ENCODE measurements at places on chromosomes 12 and 14.

DNA sequence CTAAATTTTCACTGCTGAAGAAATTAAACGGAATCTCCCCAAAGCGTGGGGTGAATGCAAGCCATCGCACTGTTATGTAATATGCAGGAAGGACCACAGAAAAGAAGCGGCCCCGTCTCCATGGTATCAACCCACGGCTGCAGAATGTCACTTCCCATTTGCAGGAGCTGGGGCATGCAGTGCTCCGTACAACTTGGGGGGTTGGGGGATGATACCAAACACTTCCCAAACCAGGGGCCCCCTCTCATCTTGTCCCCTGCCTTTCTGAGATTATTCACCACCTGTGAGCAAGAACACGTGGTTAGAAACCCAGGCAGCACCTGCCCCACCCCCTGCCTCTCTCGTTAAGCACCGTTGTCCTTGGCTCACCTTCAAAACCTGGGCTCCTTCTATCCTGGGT, 505.1 kb upstream of the TMEM132C start:
- H3K27me3 ChIP-seq: no peaks in the 10 kb centered on the region
- H3K36me3 ChIP-seq: no peaks in the 10 kb centered on the region
- no peak for DNase-seq
- no peaks in the 10 kb centered on the region for H3K4me1 ChIP-seq
- no peak overlapping the region for H3K27ac ChIP-seq

DNA sequence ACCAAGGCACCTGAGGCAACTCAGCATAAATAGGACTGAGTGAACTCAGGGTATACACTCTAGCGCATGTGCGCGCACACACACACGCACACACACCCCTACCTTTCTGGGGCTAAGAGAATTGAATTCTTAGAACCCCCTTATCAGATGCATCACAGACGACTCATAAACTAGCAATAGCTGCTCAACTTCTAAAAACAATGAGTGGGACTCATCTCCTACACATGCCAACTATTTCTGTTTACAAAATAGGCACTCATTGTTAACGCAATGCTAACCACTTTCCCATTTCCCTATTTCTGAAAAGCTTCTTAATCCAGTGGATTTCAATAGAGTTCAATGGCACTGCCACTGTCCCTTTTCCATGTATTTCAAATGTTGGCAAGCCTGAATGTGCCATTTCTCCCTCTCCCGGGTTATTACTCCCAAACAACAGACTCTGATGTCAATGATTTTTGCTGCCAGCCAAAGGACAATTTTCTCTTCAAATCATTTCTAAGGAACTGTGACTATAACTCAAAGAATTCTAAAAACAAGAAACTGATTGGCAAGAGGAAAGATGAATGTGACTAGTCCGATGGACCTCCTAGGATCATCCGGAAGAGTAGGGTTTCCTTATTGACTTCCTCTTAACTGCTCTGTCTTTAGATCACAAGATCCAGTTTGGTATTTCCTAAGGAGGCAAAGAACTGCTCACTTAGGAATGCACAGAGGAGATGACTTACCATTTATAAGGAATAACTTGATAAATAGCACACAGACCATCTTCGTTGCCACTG, 48.8 kb downstream of the SLC38A1 start:
- H3K36me3 ChIP-seq: peaks cover 69% of the 10 kb centered on the region
- peaks cover 88% of the 10 kb centered on the region for H3K4me1 ChIP-seq
- DNase-seq: peak; percentile 93
- no peaks in the 10 kb centered on the region for H3K27me3 ChIP-seq
- H3K27ac ChIP-seq: peak overlapping the region; percentile 98
- H3K4me3 ChIP-seq: peak overlapping the region; percentile 79

DNA sequence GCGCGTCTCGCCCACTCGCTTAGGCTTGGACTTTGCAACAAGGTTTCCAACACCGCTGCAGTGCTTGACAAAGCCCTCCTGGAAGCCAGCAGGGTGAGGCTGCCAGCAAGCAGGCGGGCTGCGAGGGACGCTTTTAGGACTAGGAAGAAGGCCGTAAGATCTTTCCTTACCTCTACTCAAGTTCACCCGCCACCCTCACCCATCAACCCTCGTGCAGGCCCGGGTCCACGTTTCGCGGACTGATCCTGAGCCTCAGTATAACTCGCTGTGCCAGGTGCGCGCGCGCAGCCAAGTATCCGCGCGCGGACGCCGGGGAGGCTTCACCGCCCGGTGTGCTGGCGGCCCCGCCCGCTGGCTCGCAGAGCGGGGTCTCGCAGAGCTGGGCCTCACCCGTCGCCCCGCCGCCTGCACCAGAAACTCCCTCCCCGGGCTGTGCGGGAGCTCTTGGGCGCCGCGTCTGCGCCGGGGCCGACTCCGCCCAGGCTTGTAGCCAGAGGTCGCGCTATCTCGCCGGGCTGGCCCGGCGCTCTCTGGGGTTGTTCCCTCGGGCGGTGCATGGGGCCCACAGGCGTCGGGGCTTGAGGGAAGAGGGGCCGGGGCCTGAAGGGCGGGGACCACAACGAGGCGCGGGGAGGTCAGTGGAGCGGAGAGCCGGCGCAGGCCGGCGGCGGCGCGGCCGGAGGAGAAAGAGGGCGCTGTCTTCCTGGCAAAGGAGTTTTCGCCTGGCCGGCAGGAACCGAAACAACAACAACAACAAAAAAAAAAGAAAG, 7.6 kb upstream of the SIX1 start:
- H3K36me3 ChIP-seq: peaks cover 16% of the 10 kb centered on the region
- H3K27me3 ChIP-seq: peaks cover 84% of the 10 kb centered on the region
- peak overlapping the region; percentile 88 for H3K4me3 ChIP-seq

DNA sequence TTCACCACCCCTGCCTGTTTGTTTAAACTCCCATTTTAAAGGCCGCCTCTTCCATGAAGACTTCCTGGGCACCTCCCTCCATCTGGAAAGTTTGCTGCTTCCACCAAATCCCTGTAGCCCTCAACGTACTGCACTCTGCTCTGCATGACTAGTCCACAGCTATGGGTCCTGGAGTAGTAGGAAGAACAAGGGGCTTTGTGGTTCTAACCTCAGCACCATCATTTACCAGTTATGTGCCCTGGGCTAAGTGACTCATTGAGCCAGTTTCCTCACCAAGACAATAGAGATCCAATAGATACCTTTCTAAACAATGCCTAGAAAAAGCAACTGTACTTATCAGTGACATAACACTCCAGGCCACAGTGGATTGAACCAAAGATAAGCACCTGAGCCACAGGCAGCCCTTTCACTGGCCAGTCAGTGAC, 8.5 kb upstream of the LTBP2 start:
- H3K27me3 ChIP-seq: peaks cover 9% of the 10 kb centered on the region
- peaks cover 1% of the 10 kb centered on the region for H3K36me3 ChIP-seq
- peaks cover 47% of the 10 kb centered on the region for H3K4me1 ChIP-seq
- H3K4me3 ChIP-seq: peak overlapping the region; percentile 52
- H3K27ac ChIP-seq: peak overlapping the region; percentile 54

DNA sequence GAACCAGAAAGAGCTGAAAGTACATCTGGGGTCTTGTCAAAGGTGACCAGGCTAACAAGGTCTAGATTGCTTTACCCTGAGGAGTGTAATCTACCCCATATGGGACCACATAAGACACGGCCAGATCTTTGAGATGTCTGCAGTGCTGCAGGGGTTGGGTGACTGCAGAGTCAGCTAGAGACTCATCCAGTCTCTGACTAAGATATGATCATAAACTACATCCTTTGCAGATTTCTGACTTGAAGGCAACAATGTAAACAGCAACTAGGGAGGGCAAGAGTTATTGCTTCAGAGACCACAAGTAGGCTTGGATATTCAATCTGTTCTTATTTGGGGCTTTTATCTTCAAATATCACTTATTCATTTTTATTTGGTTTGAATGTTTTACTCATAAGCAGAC, 1080.5 kb upstream of the FOXG1 start:
- no peak overlapping the region for H3K27ac ChIP-seq
- no peak for DNase-seq
- no peaks in the 10 kb centered on the region for H3K4me1 ChIP-seq
- no peaks in the 10 kb centered on the region for H3K36me3 ChIP-seq

DNA sequence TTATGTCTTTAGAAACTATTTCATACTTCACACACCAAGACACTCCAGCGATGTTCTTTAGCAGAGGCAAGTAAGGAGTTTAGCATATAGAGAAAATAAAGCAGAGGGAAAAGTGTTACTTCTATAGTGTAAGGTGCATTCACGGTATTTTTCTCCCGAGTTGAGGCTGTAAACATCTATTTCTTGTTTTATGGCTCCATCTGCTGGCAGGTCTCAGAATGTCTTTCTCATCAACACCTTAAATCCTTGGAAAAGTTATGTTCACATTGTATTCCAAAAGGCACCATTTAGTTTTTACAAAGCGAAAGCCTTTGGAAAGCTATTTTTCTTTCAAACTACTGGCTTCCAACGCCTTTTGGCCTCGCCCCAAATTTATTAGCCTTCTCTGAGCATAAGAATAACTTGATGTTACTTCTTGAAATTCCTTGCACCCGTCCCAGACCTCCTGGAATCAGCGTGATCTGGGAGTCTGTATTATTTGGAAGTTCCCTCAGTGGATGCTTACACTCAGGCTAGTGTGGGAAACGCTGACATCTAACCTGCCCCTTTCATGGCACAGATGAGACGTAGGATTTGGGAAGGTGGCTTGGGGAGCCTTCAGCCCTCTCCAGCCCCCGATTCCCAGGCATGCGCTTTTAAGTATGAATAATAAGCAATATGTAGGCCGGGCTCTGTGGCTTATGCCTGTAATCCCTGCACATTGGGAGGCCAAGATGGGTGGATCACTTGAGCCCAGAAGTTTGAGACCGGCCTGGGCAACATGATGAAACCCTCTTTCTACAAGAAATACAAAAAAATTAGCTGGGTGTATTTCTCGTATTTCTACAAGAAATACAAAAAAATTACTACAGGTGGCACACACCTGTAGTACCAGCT, 1.9 kb upstream of the PIWIL1 start:
- H3K27ac ChIP-seq: no peak overlapping the region
- peak; percentile 79 for DNase-seq
- no peak overlapping the region for H3K4me3 ChIP-seq
- peaks cover 13% of the 10 kb centered on the region for H3K27me3 ChIP-seq
- peaks cover 3% of the 10 kb centered on the region for H3K4me1 ChIP-seq
- H3K36me3 ChIP-seq: no peaks in the 10 kb centered on the region

DNA sequence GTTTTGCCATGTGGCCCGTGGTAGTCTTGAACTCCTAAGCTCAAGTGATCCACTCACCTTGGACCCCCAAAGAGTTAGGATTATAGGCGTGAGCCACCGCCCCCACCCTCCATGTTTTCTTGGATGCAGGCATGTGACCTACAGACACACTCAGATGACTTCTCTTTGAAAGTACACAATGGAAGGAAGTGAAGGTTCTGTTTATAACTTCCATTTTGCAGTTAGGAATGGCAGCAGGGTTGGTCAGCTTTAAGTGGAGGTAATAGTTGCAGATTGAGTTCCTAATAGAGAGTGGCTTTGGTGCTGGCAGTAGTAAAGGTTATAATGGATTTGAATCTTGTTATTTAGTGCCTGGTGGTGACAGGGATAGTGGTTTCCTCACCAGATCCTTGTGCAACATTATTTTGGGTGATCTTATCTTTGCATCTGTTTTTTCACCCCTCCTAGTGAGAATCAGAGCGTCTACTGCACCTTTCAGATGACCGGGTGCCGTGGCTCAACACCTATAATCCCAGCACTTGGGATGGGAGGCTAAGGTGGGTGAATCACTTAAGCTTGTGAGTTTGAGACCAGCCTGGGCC, 15.3 kb downstream of the LARP4 start:
- no peak overlapping the region for H3K27ac ChIP-seq
- no peak for DNase-seq
- H3K4me1 ChIP-seq: peaks cover 22% of the 10 kb centered on the region
- no peak overlapping the region for H3K4me3 ChIP-seq
- peaks cover 29% of the 10 kb centered on the region for H3K36me3 ChIP-seq

DNA sequence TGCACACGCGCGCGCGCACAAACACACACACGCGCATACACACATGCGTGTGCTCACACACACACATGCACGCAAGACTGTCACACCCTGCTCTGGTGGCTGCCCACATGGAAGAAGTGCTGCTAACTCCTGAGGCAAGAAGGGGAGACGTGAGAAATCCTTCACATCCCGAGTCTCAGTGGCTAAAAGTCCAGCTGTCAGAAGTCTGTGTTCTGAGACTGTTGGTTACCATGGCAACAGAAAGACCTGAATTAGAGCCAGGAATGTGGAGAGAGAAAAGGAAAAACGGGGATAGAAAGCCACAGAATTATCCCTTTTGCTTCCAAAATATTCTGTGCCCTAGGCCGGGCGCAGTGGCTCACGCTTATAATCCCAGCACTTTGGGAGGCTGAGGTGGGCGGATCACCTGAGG, 71.2 kb downstream of the PPFIBP1 start:
- no peak overlapping the region for H3K4me3 ChIP-seq
- no peak for DNase-seq
- no peak overlapping the region for H3K27ac ChIP-seq
- peaks cover 2% of the 10 kb centered on the region for H3K4me1 ChIP-seq
- H3K36me3 ChIP-seq: peaks cover 15% of the 10 kb centered on the region
- H3K27me3 ChIP-seq: no peaks in the 10 kb centered on the region

DNA sequence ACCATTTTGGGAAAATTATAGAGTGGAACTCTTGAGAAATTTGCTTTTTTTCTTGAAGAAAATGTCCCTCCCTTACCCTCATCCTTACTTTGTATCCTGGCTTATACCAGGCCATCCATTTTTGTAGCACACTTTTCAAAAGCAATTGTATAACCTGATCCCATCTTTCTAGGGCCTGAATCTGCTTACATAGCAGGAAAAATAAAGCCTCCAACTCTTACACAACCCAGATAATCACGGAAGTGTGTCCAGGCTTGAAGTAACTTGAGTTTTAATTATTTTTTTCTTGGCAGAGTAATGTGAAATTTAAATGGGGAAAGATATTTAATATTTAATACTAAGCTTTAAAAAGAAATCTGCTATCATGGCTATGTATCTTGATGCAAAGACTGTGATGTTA, 23.0 kb downstream of the SERPINA3 start:
- no peak for DNase-seq
- no peaks in the 10 kb centered on the region for H3K4me1 ChIP-seq
- H3K27ac ChIP-seq: no peak overlapping the region
- peaks cover 1% of the 10 kb centered on the region for H3K27me3 ChIP-seq
- H3K4me3 ChIP-seq: no peak overlapping the region

DNA sequence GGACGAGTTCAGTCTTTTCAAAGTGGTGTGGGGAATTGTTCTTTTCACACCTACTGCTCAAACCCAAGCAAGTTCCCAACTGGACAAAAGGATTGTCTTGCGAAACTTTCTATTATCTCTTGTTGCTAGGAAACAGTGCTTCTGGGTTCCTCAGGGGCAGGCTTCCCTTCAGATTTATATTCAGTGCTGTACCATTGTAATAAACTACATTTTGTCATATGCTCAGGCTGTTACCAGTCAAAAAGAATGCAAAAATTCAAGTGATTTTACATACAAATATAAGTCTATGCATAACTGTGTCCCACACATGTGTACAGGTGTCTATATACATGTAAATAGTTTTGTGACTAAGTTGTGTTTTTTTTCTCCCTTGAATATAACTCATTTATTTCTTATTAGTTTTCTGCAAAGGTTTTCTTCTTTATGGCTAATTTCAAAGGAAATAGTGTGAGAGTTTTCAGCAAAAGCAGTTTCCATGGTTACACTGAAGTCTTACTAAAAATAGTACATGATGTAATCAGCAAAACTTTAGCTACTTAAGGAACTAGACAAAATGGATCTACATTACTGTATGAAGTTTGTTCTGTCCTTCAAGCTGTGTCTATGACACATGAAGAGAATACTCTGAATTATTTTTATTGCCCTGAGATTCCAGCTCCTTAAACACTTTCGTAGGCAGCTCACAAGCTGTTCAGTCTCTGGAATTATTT, 430.2 kb upstream of the TMPO start:
- H3K4me1 ChIP-seq: no peaks in the 10 kb centered on the region
- DNase-seq: no peak
- H3K27me3 ChIP-seq: no peaks in the 10 kb centered on the region
- no peak overlapping the region for H3K4me3 ChIP-seq

GRCh38 chr12:127628645-127629044, 638.3 kb upstream of the TMEM132C start:
- no peaks in the 10 kb centered on the region for H3K36me3 ChIP-seq
- H3K4me3 ChIP-seq: no peak overlapping the region
- H3K27ac ChIP-seq: no peak overlapping the region
- H3K4me1 ChIP-seq: no peaks in the 10 kb centered on the region

Measured in activated CD4-positive, alpha-beta T cell treated with anti-CD3 and anti-CD28 coated beads, Interleukin-2, amount 10 ng/mL, durations not matched to agents 24 days and 14 days (primary cell).